Kidney (tissue), 22 donors: ENCODE measurements at places on chromosomes 4 and X. TPM values are rescaled to one million over a fixed set of nuclear protein-coding genes. Genes with fewer than 3 reads are reported as not detected.

Gene ARMCX1
- 20.3 TPM for polyA plus RNA-seq

Gene ZGRF1
- 0.73 TPM for polyA plus RNA-seq

- DNase-seq, result no peak
These were observed 312.8 kb upstream of the SMIM31 start for GRCh38 chr4:164441109-164441508.

DNA sequence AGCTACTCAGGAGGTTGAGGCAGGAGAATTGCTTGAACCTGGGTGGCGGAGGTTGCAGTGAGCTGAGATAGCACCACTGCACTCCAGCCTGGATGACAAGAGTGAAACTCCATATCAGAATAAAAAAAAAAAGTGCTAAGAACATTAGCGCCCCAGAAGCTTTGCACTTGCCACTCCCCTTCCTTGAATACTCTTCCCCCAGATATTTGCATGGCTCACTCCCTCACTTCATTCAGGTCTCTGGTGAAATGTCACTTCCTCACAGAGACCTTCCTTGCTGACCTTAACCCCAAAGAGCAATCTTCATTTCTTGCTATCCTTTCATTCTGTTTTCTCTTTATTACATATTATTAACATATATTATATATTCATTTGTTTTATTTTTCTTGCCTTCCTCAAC is 11.3 kb downstream of the CACNA1F start:
- no peak for DNase-seq

DNA sequence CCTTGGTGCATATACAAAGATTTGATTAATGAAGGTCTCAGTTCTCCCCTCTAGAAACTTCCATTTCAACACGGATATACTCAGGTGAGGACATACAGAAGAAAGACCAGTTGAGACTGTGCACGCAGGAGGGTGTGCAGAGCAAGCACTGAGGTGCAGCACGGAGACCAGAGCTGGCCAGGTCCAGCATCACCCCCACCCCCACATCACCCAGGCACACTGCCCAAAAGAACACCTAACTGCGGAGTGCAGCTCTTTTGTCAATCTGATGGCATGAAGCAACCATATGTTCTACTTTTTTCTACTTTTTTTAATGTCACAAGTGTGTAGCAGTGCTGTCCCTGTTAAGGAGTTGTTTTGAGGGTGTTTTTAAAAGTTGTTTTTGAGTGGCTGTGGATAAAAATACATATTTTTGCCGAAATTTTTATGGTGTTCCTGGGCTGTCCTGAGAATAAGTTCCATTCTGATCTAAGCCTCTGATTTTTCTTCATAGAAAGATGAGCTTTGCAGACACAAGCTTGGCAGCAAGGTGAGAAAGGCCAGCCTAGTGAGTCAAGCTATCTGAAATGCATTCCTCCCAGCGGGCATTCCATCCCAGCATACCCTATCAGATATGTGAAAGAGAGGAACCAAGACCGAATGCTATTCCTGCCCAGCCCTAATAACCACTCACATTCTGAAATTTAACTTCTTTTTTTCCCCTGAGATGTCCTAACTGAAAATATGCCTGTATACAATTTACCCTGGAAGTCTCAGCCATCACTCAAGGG is 173.7 kb downstream of the PTTG2 start:
- DNase-seq, result no peak
